Forelimb muscle (tissue), 1 donor: ENCODE measurements at places on chromosomes 13 and 19. TPM values are rescaled to one million over a fixed set of nuclear protein-coding genes. Genes with fewer than 3 reads are reported as not detected.

DNA sequence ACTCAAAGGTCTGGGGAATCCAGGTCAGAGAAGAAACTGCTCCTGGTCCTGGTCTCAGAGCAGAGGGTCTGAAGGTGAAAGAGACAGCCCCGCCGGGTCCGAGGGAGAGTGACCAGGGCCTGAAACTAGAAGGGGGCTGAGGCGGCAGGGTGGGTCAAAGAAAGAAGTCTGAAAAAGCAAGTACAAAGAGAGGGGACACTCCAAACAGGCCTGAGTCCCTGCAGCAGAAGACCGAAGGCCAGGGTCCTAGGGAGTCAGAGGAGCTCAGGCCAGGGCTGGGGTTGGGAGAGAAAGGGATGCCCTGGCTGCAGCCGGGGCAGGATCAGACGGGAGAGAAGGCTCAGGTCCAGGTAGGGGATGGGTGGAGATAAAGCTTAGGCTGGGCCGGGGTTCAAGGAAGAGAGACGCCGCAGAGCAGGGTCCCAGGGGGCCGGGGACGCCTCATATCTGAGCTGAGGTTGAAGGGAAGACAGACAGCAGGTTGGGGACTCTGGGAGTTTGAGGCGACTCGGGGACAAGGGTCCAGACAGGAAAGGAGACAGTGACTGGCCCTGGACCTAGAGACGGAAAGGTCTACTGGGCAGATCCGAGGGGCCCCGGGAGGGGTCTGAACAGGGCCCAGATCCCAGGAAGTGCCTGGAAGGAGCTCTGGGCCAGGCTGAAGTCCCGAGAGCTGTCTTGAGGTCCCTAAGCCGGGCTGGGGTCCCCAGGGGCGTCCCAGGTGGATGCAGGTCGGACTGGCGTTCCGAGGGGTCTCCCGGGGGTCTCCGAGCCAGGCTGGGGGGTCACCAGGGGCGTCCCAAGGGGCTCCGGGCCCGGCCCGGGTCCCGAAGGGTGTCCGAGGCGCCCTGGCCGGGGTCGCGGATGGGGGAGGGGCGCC is 795 bp downstream of the MLLT1 start:
- DNase-seq: no peak

DNA sequence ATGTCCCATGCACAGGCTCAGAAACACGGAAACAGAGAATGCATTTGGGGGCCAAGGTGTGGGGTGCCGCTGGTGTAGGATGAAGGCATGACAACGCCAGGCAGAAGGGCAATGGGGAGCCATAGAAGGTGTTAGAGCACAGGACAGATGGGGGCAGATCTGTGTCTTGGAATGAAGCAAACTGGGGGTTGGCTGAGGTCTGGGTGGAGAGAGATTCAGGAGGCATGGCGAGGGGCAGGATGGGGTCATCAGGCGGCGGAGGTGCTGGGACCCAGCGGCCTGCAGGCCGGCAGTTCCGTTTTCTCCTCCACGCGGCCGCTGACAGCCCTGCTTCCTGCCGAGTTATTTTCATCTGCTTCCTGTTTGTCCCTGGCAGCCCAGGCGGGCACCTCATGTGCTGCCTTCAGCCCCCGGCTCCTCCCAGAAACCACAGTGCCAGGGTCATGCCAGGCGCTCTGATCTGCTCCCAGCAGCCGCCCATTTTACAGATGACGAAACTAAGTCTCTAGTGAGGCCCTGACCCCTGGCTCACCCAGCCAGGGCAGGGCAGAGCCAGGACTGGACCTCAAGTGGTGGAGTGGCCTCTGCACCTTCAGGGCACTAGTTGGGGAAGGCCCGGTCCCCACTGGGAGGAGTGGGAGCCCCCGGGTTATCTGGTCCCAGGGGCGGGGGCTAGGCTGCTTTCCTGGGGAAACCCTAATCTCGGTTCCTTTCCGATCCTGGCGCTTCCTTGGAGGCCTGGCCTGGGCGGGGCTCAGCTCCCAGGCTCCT is 2.2 kb downstream of the ARHGAP45 start:
- DNase-seq: no peak

- DNase-seq: no peak
Measured at GRCh38 chr13:25281193-25281934, 5.9 kb downstream of the MTMR6 start.

DNA sequence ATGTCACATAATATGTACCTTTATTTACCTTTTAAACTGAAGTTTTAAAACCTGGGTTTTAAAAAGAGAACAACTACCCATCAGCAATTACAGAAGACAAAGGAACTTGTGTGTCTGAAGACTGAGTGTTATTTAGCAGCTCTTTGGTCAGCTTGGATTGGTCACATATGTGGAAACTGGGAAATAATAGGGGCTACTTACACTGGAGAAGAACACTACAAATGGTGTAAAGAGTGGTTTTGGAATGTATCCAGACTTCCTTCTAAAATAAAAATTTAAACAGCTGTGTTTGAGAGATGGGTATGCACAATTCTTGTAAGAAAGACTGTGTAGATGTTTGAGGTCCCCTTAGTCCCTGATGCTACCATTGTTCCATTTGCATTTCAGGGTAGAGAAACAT is 13.3 kb downstream of the TNFRSF19 start:
- DNase-seq: no peak

DNA sequence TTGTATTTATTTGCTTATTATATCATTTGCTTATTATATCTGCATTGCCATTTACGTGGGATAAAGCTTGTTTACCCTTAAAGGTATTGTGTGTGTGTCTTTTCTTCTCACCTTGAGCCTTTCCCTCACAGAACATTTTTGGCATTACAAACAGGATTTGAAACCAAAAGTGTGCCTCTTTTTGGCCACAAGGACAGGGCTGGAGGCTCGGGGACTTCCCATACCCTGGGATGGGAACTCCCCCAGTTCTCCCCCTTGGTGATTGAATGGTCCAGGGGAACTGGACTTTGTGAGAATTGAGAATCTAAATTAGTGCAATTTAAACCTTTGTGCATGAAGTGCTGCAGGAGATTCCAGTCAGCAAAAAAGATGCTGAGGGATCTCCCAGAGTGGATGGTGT is 2.4 kb upstream of the ZNF506 start:
- no peak for DNase-seq

- DNase-seq: no peak
Measured at GRCh38 chr19:57269515-57270250, 10.6 kb upstream of the ZNF460 start.

DNA sequence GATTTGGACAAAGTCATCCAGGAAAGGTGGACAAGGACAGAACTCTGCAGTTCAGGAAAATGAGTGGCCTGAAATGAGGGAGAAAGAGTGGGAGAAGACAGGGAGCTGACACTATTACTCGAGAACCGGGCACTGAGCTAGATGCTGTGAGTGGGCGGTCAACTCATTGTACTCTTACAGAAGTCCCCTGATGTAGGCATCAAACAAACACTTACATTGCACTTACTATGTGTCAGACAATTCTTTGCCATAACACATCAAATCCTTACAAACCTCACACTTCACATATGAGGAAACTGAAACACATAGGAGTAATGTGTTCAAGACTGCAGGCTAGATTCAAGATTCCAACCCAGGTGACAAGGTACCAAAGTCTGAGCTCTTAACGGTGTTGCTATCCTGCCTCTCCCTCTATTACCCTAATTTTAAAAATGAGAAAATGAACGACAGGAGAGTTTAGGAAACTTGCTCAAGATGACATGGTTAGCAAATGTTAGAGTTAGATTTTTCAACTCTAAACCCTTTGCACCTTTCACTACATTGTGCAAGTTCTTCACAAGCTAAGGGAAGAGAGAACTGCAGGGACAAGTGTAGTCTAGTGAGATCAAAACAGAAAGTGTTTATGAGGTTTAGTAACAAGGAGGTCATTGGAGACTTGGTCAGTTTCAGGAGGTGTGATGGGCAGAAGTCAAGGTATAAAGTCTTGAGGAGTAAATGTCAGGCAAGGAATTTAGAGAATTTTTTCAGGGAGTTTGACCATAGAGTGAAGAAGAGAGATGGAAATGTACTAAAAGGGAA is 4.9 kb upstream of the MEDAG start:
- DNase-seq: no peak

- no peak for DNase-seq
Measured at GRCh38 chr19:22545751-22546150, 88.4 kb upstream of the ZNF492 start.

- no peak for DNase-seq
Measured at GRCh38 chr13:91154558-91155353, 192.7 kb upstream of the MIR17HG start.

DNA sequence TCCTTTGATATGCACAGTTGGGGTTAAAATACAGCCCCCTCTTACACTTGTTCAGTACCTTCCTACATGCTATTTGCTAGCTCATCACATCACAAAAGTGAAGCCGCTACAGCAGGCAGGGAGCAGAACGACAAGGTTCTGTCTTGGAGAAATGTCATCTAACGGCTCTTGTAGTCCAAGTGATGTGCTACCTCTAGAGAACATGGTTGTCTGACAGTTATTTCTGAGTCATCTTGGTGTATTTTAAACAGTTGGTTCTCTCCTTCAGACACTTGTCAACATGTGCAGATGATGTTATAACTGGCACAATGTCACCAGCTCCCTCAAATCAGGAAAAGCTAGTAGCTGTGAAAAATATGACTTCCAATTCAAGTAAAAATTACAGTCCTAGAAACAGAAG is 865.0 kb downstream of the PCDH9 start:
- no peak for DNase-seq

DNA sequence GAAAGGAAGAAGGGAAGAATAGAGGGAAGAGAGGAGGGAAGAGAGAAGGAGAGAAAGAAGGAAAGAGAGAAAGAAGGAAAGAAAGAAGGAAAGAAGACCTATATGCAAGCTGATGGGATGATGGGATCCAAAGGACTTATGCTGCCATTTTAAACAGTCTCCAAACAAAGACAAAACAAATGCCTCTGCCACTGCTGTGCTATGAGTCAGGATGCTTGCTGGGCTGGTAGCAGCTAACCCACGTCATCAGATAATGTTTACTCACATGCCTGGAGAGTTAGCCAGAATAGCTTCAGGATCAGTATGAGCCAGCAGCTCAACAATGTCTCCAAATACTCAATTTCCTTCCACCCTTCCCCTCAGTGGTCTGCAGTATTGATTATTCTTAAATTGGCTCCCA is 12.0 kb upstream of the ZNF274 start:
- no peak for DNase-seq

DNA sequence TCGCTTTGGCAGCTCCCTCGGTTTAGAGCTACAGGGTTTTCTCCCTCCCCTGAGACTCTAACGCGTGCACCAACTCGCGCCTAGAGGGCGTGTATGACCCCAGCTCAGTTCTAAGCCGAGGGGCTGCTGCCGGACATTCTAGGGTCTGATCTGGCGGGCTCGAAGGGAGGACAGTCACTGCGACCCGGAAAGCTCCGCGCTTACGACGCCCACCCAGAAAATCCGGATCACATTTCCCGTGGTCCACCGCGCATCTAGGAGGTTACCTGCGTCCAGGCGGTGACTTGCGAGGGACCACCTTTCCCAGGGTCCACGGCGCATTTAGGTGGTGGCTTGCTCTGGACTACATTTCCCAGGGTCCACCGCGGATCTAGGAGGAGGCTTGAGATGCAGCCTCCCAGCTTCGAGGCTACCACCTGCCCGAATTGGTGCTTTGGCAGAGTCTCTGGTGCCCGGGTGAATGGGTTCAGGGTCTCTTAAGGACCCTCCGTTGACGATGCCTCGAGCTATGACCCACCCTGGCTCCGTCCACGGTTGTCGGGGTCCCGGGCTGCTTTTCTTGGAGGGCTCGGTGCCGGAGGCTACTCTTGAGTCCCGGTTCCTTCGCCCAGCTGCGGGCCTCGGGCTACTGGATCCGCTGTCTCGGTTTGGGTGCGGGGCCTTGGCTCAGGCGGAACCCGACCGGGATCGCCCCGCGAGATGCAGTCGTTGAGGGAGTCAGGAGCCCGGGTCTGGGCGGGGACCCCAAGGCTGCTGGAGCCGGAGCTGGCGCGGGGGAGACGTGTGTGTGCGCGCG is 30.5 kb downstream of the ZNF146 start:
- no peak for DNase-seq

GRCh38 chr13:25630329-25630900 is 258.6 kb downstream of the ATP8A2 start:
- DNase-seq: no peak

GRCh38 chr13:41307884-41308640 is 3.0 kb upstream of the NAA16 start:
- no peak for DNase-seq

DNA sequence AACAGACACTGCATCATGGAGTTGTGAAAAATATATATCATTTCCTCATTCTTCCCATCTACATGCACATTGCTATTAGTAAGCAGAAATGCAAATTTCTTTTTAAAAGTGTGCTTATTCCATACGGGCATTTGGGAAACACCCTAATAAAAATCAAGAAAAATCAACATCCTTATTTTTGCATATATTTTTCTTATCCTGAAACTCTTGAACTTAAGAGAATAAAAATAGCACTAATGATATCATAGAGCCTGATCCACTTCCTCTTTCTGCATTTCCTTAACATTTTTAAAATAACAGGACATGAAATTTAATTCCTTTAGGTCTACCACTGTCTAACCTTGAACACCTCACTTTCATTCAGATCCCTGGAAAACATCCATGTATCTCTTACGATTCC is 123.3 kb downstream of the VWA8 start:
- DNase-seq: no peak

DNA sequence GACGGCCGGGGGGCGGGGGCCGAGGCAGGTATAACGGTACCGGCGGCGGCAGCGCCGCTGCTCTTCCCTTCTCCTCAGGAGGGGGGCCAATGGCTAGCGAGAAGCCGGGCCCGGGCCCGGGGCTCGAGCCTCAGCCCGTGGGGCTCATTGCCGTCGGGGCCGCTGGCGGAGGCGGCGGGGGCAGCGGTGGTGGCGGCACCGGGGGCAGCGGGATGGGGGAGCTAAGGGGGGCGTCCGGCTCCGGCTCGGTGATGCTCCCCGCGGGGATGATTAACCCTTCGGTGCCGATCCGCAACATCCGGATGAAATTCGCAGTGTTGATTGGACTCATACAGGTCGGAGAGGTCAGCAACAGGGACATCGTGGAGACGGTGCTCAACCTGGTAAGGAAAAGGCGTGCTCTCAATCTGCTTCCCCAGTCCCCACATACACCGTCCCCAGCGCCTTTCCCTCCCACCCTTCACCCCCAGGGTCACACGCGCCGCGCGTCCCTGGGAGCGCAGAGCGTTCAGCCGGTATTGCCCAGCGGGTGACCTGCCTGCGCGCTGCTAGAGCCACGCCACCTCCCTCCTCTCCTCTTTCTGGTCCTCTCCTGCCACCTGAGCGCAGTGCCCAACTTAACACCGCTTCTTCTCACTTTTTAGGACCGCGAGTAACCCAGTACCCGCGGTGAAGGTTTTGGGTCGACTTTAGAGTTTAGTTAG is 814 bp downstream of the NBEA start:
- no peak for DNase-seq

Gene ZNF429
- polyA plus RNA-seq: 15.0 TPM

Gene PRRG2
- 0.42 TPM for polyA plus RNA-seq

Gene GPR12
- polyA plus RNA-seq: 0.15 TPM

Gene ARHGAP45
- 8.4 TPM for polyA plus RNA-seq

Gene ATP8A2
- 2.1 TPM for polyA plus RNA-seq

Gene ANGPTL8
- 0.87 TPM for polyA plus RNA-seq

Gene ZNF653
- 6.0 TPM for polyA plus RNA-seq
